Stimulated activated CD4-positive, alpha-beta T cell treated with anti-CD3 and anti-CD28 coated beads, Interleukin-1b, Interleukin-23, amount 100 ng/mL, for 24 hours (primary cell): ENCODE measurements at places on chromosomes 1 and 21.

DNA sequence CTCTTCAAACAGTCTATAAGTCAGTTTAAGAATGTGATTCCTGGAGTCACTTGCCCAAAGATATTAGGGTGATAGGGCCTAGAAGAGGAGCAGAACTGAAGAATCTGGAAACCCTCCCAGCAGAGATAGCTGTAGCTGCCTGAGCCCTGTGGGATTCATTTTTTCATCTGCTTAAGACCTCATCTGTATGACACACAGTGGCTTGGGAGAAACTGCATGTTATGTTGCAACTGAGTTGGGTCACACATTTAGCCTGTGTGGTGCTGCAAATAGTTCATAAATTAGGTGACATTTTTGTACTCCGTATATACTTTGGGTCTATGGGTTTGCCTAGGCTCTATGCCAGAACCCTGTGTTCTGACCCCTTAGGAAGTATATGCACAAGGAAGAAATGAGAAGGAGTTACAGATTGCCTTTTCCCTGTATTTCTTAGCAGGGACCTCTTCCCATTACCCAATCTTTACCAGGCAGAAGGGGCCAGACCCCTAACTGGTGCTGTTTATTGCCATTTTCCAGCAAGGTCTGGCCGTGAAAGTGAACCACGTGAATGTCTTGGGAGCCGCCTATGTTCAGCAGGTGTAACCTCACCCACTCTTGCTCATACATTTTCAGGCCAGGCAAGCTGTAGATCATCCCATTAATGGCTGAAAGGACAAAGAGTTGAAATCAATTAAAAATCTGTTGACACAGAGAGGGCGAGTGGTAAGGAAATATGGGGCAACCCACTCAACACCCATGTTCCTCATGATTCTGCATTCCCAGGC is 41.9 kb upstream of the SLC19A2 start:
- DNase-seq, result no peak

DNA sequence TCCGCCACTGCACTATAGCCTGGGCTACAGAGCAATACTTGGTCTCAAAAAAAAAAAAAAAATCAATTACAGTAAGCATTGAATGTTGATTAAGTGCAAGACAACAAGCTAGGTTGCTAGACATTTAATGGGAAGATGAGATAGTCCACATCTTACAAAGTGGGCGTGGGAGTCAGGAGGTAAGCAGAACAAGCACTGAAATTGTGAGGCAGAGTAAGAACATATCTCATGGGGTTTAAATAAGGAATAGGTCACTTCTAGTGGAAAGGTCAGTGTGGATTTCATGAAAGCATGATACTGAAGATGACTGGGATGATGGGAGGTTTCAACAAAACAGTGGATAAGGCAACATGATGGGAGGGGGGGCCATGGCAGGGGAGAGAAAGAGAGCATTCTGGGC is 1.9 kb upstream of the OLFML2B start:
- no peak for DNase-seq

GRCh38 chr1:206497774-206498173 is 9.6 kb upstream of the RASSF5 start:
- DNase-seq, result no peak

- DNase-seq, result no peak
Observed at GRCh38 chr1:161133220-161133740, 813 bp upstream of the DEDD start.

GRCh38 chr1:87239997-87240605 is 88.6 kb upstream of the LMO4 start:
- no peak for DNase-seq

GRCh38 chr1:59827055-59827643 is 12.4 kb downstream of the HOOK1 start:
- no peak for DNase-seq

GRCh38 chr1:20152599-20152930 is 13.4 kb downstream of the PLA2G2F start:
- DNase-seq, result no peak

GRCh38 chr1:5996641-5997270 is 4.5 kb upstream of the NPHP4 start:
- no peak for DNase-seq

DNA sequence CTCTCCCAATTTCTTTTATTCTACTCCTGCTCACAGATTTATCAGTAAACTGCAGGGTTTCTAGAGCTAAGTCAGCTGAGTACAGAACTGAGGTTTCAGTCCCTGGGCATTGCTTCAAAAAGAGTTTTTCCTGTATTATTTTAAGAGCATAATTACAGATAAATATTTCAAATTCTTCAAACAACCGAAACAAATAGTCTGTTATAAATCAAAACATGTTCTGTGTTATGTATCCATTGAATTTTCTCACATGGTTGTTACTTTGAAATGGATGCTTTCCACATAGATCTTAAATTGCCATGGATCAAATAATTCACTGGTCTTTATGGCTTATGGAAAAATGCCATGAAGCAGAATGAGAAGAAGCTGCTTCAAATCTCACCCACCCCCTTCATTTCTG is 64.5 kb downstream of the LRRC8C start:
- DNase-seq, result no peak

- no peak for DNase-seq
Observed at GRCh38 chr1:198520524-198521254, 19.8 kb downstream of the ATP6V1G3 start.

DNA sequence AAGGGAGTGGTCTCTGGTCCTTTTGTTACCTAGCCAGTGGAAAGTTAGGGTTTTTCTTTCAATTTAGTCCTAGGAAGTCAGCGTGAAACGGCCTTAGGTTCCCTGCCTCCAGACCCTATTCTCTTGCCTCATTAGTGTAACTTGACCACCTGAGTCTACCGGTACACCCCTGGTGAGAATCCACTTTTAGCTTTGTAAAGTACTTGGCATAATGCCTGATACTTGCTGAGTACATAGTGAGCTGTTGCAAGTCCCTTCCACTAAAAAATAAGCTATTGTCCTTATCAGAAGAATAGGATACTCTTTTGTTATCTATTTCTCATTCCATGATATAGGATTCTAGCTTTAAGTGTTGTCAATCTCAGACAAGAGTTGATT is 228.8 kb downstream of the ST6GALNAC3 start:
- no peak for DNase-seq

- DNase-seq, result no peak
Observed at GRCh38 chr1:100988121-100988520, 37.5 kb downstream of the DPH5 start.

DNA sequence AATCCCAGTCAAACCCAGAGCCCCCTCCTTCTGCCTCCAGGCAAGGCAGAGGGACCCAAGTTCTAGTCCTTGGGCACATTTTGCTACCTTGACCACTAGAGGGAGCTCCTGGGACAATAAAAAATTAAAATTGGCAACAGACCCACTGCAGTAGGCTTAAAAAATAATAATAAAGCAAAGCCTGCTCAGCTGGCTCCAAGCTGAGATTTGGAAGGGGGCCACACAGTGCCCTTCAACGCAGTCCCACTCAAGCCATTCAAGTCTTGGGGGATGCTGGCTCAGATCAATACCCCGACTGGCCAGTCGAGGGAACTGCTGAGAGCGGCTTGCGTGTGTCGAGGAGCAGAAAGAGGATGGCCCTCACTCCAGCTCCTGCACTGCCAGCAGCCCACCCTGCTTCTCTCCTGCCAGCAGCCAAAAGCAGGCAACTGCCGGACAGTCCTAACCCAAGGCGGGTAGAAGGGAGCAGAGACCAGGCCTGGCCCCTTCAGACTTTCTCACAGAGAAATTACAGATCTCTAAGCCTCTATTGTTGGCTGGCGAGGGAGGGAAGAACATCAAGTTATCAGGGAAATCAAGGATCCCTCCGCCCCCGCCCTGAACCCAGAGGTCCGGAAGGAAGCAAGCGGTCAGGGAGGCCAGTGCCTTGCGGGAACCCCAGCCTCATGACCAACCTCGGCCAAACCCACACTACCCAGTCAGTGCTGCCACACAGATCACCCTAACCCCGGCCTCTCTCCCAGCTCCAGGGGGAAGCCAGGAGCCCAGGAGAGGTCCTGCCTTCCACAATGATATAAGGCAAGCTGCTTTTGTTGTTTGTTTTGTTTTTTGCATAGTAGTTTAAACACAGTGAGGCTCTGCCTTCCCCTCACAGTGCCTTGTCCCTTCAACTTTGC is 4.9 kb upstream of the ALDH4A1 start:
- no peak for DNase-seq

GRCh38 chr1:234647245-234647644 is 37.3 kb upstream of the IRF2BP2 start:
- no peak for DNase-seq

GRCh38 chr1:79981481-79981880 is 975.0 kb upstream of the ADGRL4 start:
- no peak for DNase-seq

GRCh38 chr1:236654957-236655356 is 31.3 kb upstream of the ACTN2 start:
- no peak for DNase-seq

GRCh38 chr1:27974417-27974781 is 14.6 kb downstream of the XKR8 start:
- DNase-seq, result no peak

DNA sequence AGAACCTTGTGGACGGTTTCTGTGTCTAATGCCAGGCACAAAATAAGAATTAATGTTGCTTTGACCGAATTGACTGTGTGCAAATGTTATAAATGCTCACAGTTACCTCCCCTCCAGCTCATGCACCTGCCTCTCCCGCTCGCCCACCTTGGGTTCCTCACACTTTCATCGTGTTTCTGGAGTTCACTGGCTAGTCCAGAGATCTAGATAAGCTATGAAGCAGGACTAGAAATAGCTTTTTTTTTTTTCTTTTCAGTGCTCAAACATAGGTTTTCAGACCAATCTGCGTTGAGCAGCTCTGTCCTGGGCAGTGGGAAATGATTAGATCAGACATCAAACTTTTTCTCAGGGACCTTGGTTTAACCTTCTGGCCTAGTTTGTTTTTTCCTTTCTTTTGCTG is 11.1 kb downstream of the TENT5C start:
- no peak for DNase-seq

GRCh38 chr1:27363766-27364695 is 2.7 kb downstream of the MAP3K6 start:
- DNase-seq, result no peak
